ENCODE measurements at places on chromosomes 7 and 10. TPM values are rescaled to one million over a fixed set of nuclear protein-coding genes. Genes with fewer than 3 reads are reported as not detected.

GRCh38 chr7:49776994-49777393 lies 3.6 kb downstream of the VWC2 start:
- DNase-seq: no peak

The LLCFC1 gene
- total RNA-seq: not detected

DNA sequence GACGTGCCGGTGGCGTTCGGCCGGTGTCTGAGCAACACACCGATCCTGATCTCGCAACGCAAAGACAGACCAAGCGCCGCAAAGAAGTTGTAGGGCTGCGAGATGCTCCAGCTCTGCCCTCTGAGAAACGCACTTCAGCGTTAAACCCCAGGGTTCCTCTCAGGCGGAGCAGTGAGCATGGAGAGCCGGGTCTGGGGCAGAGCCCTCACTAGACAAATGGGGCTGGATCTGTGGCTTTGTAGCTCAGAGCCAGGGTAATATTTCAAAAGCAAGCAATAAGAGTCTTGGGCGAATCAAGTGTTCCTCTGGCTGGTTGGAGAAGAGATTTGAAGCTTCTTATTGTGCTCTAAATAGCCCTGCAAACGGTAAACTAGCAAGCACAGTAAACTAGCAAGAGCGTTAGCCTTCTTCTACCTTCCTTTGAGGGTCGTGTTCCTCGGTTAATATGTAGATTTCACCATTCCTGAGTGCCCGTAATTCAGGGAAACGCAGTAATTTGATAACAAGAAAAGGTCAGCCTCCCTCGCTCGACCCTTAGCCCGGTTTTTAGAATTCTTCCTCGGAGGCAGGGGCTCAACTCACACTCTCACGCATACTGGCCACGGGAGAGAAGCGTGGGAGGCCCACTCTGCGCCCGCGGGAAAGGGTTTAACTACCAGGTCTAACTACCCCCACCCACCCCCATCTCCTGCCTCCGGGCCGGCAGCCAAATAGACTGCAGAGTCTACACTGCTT lies 6.7 kb downstream of the SKAP2 start:
- no peak for DNase-seq

The ACSL5 gene
- 14.7 TPM for total RNA-seq

DNA sequence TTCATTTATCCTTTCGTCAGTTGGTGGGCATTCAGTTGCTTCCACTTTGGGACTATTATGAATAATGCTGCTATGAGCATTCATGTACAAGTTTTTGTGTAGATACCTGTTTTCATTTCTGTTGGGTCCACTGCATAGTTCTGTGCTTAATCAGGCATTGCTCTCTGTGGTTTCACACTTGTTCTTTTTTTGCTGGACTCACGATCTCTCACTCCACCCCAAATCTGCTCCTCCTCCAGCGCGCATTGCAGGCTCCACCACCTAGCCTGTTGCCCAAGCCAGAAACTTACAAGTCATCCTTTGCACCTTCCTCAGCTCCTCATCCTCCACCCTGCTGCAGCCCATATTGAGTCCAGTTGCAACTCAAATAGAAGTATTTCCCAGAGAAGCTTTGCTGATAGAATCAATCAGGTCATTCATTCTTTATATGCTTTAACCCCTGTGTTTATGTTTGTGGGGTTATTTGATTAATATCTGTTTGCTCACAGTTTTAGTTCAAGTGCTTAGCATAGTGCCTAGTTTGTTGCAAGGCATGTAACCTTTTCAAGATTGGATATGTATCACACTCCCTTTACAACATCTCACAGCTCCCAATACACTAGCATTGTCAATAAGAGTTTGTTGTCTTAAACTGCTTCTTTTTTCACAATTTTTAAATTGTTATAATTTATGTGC lies 16.6 kb upstream of the AFAP1L2 start:
- DNase-seq: no peak

DNA sequence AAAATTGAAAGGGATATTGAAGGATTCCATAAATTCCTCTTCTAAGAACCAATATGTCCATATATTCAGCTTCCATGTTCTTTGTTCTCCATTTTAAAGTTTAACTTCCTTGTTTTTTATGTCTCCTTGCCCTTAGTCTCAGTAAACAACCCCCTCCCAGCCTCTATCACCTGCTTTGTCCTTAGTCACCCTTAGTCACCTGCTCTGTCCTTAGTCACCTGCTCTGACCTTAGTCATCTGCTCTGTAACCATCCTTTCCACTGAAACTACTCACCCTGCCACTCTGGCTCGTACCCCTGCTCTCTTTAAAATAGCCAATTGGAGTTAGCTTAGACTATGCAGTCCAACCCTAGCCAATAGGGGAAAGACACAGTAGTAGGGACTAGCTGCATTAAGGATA lies 136.2 kb upstream of the TMEM106B start:
- no peak for DNase-seq

The C10orf105 gene
- 0.24 TPM for total RNA-seq

DNA sequence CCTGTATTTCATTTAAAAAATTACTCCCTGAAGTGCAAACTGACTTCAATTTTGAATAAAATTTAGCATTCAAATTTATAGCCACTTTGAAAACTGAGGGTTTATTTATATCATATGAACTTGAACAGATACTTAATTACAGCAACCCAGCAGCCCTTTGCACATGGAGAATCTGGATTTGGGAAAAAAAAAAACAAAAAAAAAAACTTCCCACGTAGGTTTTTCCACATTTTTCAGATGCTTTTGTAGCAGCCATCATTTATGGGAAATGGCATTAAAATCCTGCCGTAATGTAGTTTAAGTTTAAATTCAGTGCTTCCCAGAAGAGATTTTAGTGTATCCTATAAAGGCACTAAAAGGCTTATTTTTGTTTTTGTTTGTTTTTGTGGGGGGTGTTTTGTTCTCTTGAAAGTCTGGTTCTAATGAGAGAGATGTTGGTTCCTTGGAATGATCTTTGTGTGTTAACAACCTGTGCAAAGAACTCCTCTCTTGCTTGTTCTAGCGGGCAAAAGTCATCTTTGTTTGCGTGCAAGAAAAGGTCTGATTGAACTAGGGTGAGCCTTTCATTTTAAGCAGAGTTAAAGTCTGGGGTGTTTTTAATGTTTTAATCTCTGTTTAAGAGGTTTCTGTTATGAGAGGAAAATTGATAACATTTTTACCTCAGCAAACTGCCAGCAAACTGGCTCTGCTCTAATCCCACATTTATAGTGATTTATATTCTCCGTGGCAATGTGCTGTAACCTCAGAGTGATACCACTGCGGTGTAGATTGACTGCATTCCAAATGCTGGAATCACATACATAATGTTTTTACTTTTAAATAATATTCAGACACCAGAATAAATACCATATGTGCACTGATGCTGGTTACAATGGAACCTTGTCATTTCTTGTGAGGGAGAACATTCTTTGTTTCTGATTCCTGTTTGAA lies 105.5 kb downstream of the WNT2 start:
- no peak for DNase-seq

Measured in posterior vena cava (tissue), 2 donors.